Activated naive CD8-positive, alpha-beta T cell treated with anti-CD3 and anti-CD28 coated beads for 36 hours (primary cell): ENCODE measurements at places on chromosomes 3 and 15. TPM values are rescaled to one million over a fixed set of nuclear protein-coding genes. Genes with fewer than 3 reads are reported as not detected.

GRCh38 chr3:161540594-161540993, 44.0 kb downstream of the OTOL1 start:
- H3K36me3 ChIP-seq: no peaks in the 10 kb centered on the region
- H3K27ac ChIP-seq: no peak overlapping the region
- H3K27me3 ChIP-seq: no peaks in the 10 kb centered on the region
- peak; percentile 5 for DNase-seq

GRCh38 chr3:46695177-46695961, 1.9 kb upstream of the ALS2CL start:
- H3K36me3 ChIP-seq: no peaks in the 10 kb centered on the region
- H3K4me1 ChIP-seq: peaks cover 29% of the 10 kb centered on the region
- no peak overlapping the region for H3K4me3 ChIP-seq
- H3K27me3 ChIP-seq: peaks cover 4% of the 10 kb centered on the region
- DNase-seq: peak; percentile 33

DNA sequence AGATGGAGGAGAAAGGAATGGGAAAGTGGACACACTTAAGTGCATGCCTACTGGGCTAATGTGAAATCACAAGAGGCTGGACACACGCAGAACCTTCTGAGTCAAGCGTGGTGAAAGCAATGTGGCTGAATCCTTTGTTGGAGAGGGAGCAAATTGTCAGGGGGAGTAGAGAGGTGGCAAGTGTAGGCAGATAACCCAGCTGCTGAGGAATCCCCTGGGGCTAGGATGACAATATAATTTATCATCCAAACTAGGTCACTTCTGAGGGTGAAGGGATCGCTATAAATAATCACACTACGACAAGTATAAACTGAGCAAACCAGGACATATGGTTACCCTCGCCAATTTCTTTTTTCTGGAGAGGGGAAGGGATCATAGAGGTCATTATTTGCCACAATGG, 28.7 kb downstream of the TAMM41 start:
- peaks cover 2% of the 10 kb centered on the region for H3K4me1 ChIP-seq
- DNase-seq: no peak
- no peak overlapping the region for H3K27ac ChIP-seq
- no peaks in the 10 kb centered on the region for H3K27me3 ChIP-seq

DNA sequence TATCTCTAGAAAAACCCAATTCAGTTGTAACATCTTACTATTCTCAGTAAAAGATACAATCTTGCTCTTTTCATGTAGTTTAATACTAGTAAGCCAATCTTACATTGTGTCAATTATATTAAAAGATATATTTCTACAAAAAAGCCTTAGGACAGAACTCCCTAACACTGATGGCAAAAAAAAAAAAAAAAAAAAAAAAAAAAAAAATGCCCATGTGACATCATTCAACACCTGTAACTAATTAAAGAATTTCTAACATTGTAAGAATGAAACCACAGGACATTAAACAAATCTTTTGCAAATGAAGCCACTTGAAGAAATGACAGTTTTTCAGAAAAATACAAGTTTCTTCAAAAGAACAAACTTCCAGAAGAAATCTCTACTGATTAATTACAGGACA, 119.8 kb downstream of the SUCLG2 start:
- no peak overlapping the region for H3K4me3 ChIP-seq
- H3K27ac ChIP-seq: no peak overlapping the region
- DNase-seq: no peak
- no peaks in the 10 kb centered on the region for H3K27me3 ChIP-seq

DNA sequence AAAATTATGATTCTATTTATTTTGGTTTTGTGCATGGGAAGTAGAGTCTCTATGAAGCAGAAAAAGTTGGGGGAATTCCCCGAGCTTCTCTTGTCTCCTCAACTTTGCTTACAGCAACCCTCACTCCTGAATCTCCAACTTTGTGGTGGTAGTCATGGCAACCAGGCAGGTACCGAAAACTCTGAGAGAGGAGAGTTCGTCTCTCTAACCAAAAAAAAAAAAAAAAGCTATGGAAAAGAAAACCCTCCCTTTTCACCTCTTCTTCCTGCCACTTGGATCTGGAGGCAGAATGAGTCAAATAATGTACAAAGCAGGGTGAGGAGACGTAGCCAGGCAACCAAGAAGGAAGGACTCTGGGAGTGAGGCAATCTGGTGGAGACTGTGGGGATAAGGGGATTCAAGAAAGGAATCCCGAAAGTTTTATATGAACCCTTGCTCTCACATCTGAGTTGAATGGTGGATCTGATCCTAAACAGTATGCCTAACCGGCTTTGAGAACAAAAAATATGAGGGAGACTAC, 108.1 kb downstream of the PLOD2 start:
- H3K27me3 ChIP-seq: no peaks in the 10 kb centered on the region
- no peak overlapping the region for H3K27ac ChIP-seq
- H3K4me3 ChIP-seq: no peak overlapping the region
- no peaks in the 10 kb centered on the region for H3K4me1 ChIP-seq
- no peak for DNase-seq

DNA sequence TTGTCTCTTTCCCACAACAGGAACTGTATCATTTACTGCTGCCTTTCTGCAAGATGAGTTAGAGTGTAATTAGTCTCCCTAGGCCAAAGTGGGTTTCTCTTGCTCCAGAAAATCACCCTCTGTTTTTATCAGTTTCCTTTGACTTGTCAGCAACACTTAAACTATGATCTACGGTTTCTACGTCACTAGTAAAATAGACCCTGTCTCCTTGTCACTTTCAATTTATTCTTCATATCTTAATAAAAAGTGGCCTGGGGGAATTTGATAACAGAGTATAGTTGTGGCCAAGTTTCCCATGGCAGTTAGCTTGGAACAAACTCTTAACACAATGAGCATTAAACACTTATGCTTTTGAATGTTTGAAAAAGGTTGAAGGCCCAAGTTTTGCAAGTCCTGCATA, 79.6 kb downstream of the CGNL1 start:
- no peak for DNase-seq
- H3K4me1 ChIP-seq: no peaks in the 10 kb centered on the region
- no peak overlapping the region for H3K27ac ChIP-seq
- H3K27me3 ChIP-seq: peaks cover 11% of the 10 kb centered on the region
- H3K4me3 ChIP-seq: no peak overlapping the region

- DNase-seq: no peak
- no peak overlapping the region for H3K27ac ChIP-seq
- no peaks in the 10 kb centered on the region for H3K27me3 ChIP-seq
Measured at GRCh38 chr15:55879181-55879580, 114.2 kb downstream of the NEDD4 start.

GRCh38 chr3:172776049-172776717, 25.7 kb downstream of the ECT2 start:
- H3K36me3 ChIP-seq: peaks cover 47% of the 10 kb centered on the region
- H3K4me3 ChIP-seq: no peak overlapping the region

- H3K4me1 ChIP-seq: peaks cover 1% of the 10 kb centered on the region
- no peak for DNase-seq
Measured at GRCh38 chr3:178259703-178260102, 276.5 kb upstream of the KCNMB2 start.

DNA sequence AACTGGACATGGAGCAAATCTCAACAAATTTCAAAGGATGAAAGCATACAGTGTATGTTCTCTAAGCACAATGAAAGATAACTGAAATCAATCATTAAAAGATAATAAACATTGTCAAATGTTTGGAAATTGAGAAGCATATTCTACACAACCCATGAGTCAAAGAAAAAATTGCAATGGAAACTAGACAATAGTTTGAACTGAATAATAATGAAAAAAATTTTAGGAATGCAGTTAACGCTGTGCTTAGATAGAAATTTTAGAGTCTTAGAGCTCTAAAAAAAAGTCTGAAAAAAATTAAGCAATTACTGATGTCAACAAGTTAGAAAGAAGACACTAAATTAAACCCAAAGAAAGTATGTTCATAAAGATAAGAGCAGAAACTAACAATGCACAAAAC, 15.5 kb downstream of the RABL3 start:
- no peak for DNase-seq
- peaks cover 37% of the 10 kb centered on the region for H3K36me3 ChIP-seq
- no peaks in the 10 kb centered on the region for H3K27me3 ChIP-seq
- no peaks in the 10 kb centered on the region for H3K4me1 ChIP-seq

GRCh38 chr3:112767177-112767576, 79.5 kb downstream of the CD200R1L start:
- no peak for DNase-seq
- no peak overlapping the region for H3K4me3 ChIP-seq
- H3K27ac ChIP-seq: no peak overlapping the region
- H3K27me3 ChIP-seq: no peaks in the 10 kb centered on the region

- no peak overlapping the region for H3K27ac ChIP-seq
- DNase-seq: no peak
- no peaks in the 10 kb centered on the region for H3K36me3 ChIP-seq
- peaks cover 3% of the 10 kb centered on the region for H3K27me3 ChIP-seq
- no peaks in the 10 kb centered on the region for H3K4me1 ChIP-seq
Measured at GRCh38 chr15:87981969-87982368, 274.6 kb downstream of the NTRK3 start.

GRCh38 chr3:35670408-35670965, 31.2 kb downstream of the ARPP21 start:
- DNase-seq: no peak
- H3K4me3 ChIP-seq: no peak overlapping the region
- peaks cover 2% of the 10 kb centered on the region for H3K4me1 ChIP-seq

DNA sequence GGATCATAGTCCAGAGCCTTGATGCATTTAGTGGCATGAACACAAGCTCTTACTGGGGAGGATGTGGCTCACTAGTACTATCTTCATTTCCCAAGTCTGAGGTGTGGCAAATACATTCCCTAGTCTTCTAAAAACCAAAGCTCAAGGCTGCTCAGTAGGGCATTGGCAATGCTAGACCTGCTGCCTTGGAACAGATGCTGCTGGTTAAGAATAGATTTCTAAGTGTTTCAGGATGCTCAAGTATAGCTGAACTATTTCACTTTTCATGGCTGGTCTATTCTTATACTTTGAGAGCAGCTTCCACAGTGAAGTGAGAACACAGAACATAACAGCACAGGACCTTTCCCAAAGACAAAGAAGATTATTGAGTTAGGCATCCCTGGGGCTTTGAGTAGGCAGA, 178.8 kb downstream of the CHST2 start:
- peaks cover 48% of the 10 kb centered on the region for H3K4me1 ChIP-seq
- H3K4me3 ChIP-seq: no peak overlapping the region
- DNase-seq: no peak
- peak overlapping the region; percentile 18 for H3K27ac ChIP-seq

DNA sequence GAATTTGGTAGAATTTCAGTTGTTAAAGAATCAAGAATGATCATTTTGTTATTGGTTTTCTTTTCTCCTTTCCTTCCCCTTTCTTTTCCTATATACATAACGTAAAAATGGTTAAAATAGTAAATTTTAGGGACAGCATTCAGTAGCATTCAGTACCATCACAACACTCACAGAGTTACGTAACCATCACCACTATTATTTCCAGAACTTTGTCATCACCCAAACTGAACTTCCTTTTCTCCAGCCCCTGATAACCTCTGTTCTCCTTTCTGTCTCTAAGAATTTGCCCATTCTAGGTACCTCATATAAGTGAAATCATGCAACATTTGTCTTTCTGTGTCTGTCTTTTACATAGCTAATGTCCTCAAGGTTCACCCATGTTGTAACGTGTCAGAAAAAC, 165.3 kb downstream of the AKAP13 start:
- H3K27ac ChIP-seq: no peak overlapping the region
- H3K27me3 ChIP-seq: no peaks in the 10 kb centered on the region
- DNase-seq: no peak
- peaks cover 33% of the 10 kb centered on the region for H3K36me3 ChIP-seq
- no peak overlapping the region for H3K4me3 ChIP-seq

DNA sequence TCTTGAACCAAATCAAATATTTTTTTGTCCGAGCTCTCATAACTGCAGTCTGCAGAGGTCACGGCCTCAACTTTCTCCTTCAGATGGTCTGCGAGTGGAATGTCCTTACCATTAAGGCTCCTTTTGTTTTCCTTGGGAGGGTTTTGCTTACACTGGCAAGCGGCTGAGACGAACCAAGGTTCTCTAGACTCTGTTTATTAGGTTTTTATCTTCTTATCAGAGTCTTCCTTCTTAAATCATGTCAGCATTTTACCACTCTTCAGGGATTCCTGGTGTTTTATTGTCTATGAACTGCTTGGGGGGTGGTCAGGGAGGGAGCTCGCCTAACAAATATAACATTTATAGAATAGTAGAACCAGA, 773.7 kb upstream of the NR2F2 start:
- no peak for DNase-seq
- no peaks in the 10 kb centered on the region for H3K36me3 ChIP-seq
- peaks cover 44% of the 10 kb centered on the region for H3K27me3 ChIP-seq
- peaks cover 7% of the 10 kb centered on the region for H3K4me1 ChIP-seq
- H3K4me3 ChIP-seq: no peak overlapping the region

GRCh38 chr3:86654806-86655460, 336.0 kb downstream of the VGLL3 start:
- no peaks in the 10 kb centered on the region for H3K4me1 ChIP-seq
- no peaks in the 10 kb centered on the region for H3K27me3 ChIP-seq
- DNase-seq: no peak
- no peaks in the 10 kb centered on the region for H3K36me3 ChIP-seq
- H3K27ac ChIP-seq: no peak overlapping the region

- no peaks in the 10 kb centered on the region for H3K4me1 ChIP-seq
- no peaks in the 10 kb centered on the region for H3K36me3 ChIP-seq
- no peak overlapping the region for H3K27ac ChIP-seq
- peaks cover 17% of the 10 kb centered on the region for H3K27me3 ChIP-seq
Measured at GRCh38 chr3:66010739-66011655, 27.7 kb downstream of the MAGI1 start.

DNA sequence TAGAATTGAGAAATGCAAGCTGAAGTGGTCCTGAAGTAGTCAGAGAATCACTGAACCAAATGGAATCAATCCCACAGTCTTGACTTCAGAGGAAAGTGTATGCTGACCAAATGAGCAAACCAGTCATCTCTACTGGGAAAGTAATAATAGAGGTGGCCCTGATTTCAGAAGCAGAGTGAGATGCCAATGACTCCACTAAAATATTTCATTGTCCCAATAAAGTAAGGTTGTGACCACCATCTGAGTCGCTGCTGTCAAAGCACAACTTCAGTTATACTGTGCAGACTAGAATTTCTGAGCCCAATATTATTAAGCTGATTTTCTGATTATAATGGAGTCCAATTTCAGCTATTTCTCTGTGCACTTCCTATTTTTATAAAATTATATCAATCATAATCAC, 334.4 kb upstream of the THBS1 start:
- H3K4me1 ChIP-seq: peaks cover 18% of the 10 kb centered on the region
- peaks cover 21% of the 10 kb centered on the region for H3K27me3 ChIP-seq
- no peak overlapping the region for H3K27ac ChIP-seq
- H3K36me3 ChIP-seq: no peaks in the 10 kb centered on the region

GRCh38 chr3:140157161-140157560, 222.2 kb downstream of the CLSTN2 start:
- no peak for DNase-seq
- peaks cover 7% of the 10 kb centered on the region for H3K27me3 ChIP-seq
- H3K27ac ChIP-seq: no peak overlapping the region
- H3K36me3 ChIP-seq: no peaks in the 10 kb centered on the region

Gene MASP1
- not detected for total RNA-seq

Gene STAB1
- 0.08 TPM for total RNA-seq

Gene PDIA3
- 335 TPM for total RNA-seq

Gene TRPM1
- not detected for total RNA-seq

Gene CP
- not detected for total RNA-seq

Gene BCHE
- not detected for total RNA-seq

Gene GOLGA8Q
- 0.76 TPM for total RNA-seq

Gene PLCB2
- 43.6 TPM for total RNA-seq

Gene RETNLB
- not detected for total RNA-seq

Gene IL1RAP
- total RNA-seq: 7.3 TPM

Gene GATA2
- not detected for total RNA-seq

Gene MCTP2
- total RNA-seq: 12.6 TPM

Gene AMIGO3
- total RNA-seq: not detected

Gene MRAS
- total RNA-seq: 0.54 TPM

Gene SPTSSB
- total RNA-seq: not detected

Gene EXD1
- not detected for total RNA-seq
